ENCODE measurements at places on chromosomes 3 and 15.
A peak's percentile ranks its signal among the peaks of the same experiment; 100 is the strongest.

DNA sequence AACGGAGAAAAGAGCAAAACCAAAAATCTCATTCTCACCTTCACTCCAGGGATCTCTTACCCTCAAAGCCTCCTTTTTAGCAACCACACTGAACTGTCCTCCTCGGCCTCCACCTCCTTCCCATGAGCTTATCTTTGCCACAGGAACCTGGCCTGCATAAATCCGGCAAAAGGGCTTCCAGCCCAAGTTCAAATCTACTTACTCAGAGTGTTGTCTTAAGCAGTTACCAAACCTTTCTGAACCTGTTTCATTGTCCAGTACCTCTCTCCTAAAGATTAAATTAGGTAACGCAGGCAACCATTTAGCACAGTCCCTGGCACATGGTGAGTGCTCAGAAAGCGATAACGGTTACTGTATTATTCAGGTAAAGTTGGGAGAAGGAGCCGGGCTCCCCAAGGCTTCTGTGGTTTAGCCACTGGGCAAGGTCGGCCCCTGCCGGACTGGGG, 777 bp downstream of the CIB1 start:
- DNase-seq = no peak

DNA sequence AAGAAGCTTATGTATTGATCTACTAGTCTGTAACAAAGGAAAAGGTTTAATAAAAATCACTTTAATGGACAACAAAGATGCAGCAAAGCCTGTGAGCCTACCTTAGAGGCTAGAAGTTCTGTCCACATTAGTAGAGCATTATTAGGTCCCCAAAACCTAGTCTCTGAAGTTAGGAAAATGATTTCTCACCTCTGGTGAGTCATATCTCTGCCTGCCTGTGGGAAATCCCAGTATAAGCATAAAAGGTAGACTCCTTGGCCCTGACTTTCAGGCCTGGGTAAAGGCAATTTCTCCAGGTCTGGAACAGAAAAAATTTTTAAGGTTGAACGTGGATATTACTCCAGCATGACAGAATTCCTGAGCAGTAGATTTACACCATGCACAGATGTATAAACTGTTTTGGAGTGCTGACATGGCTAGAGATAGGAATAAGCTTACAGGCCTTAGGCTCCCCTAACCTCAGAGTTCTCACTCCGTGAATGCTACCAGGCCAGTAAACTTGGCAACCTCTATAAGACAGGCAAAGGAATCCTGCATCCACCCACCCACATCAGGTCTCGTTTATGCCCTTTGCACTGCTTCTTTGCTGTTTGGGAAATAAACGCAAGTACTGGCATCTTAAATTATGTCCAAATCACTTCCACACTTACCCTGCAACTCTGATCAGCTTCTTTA, 104.1 kb downstream of the SERPINI1 start:
- DNase-seq = no peak

DNA sequence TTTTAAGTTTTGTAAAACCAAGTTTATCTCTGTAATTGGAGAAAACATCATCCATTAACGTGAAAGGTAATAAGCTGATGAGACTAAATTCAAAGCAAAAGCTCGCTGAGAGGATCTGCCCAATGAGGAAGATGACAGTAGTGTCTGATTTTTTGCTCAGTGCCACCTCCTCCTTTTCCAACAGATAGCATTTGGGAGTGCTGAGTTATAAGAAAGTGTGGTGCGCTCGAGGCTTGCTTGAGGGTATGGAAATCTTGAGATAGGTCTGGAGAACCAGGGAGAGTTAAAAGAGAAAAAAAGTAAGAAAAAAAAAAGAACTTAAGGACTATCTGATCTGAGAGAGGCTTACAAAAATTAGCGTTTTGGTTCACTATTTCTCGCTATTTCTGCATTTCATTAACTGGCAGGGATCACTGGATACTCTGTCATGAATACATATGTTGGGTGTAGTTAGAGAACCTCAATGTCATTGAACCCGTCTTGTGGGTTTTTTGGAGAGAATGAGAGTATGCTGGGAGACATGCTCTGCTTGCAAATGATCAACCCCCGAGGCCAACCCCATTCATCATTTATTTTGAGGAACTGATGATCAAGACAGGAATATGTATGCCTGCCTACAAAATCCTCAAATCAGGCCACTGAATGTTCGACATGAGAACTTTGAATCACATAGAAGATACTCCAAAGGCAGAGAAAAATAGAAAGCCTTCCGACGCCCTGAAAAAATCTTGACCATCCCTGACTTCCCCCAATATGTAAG, 973 bp upstream of the USP13 start:
- DNase-seq = no peak

DNA sequence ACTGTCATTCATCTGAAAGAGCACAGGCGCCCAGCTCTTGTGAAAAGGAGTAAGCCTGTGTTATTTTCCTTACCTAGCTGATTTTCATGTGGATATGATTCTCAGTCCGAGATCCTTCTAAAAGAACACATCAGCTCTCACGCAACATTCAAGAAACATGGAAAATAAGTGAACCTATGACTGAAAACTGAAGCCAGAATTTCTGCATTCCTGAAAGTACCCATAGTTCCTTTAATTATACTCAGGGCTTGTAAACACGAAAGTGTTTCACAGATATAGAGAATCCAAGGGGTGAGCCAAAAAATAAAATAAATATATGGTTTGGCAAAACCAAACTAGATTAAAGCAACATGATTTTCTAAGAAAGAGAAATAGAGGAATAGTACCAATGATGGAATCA, 100.8 kb upstream of the CHMP2B start:
- no peak for DNase-seq

GRCh38 chr3:151962352-151962751, 88.9 kb downstream of the SUCNR1 start:
- DNase-seq = no peak

GRCh38 chr3:20055842-20056241, 15.6 kb downstream of the KAT2B start:
- DNase-seq = no peak

- DNase-seq = no peak
These were observed 10.8 kb downstream of the BHLHE40 start for GRCh38 chr3:4990069-4990468.

DNA sequence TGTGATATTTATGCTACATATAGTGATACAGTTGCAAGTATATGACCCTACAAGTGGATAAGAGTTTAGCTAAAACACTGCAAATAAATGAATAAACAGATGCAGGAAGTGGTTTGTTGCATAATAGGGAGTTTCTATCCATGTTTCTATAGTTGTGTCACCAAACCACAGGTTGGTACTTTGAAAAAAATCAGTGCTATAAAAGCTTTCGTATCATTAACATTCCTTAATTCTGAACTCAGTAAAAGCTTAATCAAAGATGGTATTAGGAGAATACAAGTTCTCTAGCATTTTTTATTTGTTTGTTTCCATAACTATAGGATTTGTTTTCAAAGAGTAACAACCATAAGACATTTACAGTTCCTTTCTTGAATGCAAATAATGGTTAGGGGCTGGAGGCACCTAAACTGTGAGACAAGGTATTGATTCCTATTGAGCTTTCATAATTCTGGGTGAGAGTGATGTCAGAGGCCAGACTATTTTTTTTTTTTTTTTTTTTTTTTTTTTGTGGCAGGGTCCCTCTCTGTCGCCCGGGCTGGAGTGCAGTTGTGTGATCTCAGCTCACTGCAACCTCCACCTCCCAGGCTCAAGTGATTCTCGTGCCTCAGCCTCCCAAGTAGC, 29.6 kb downstream of the CPOX start:
- DNase-seq = no peak

GRCh38 chr3:2029559-2029958, 69.1 kb upstream of the CNTN4 start:
- DNase-seq = no peak

GRCh38 chr3:112555535-112556170, 6.1 kb downstream of the ATG3 start:
- no peak for DNase-seq

DNA sequence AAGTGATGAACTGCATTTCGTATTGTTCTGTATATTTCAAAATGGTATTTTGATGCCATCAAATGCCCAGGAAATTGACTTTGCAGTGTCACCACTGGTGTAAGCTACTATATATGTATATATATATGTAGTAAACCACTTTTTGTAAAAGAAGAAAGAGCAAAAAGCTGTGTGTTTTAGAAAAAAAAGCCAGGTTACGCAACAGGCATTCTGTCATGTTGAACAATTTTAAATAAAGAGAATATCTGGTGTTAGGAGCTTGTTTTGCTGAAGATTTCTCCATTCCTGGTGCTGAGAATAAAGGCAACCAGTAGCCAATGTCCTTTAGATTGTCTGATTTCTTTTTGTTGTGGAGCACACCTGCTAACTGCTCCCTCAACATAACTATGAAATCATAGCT, 3.7 kb upstream of the ABHD10 start:
- DNase-seq = no peak

- no peak for DNase-seq
These were observed 133.6 kb upstream of the ABHD17C start for GRCh38 chr15:80561500-80561899.

- no peak for DNase-seq
These were observed 137.8 kb upstream of the CBLB start for GRCh38 chr3:106006571-106006970.

GRCh38 chr15:74384881-74385643, 17.6 kb upstream of the CYP11A1 start:
- DNase-seq = no peak

- peak; percentile 8 for DNase-seq
These were observed 802.6 kb upstream of the ALCAM start for GRCh38 chr3:104564045-104564643.

DNA sequence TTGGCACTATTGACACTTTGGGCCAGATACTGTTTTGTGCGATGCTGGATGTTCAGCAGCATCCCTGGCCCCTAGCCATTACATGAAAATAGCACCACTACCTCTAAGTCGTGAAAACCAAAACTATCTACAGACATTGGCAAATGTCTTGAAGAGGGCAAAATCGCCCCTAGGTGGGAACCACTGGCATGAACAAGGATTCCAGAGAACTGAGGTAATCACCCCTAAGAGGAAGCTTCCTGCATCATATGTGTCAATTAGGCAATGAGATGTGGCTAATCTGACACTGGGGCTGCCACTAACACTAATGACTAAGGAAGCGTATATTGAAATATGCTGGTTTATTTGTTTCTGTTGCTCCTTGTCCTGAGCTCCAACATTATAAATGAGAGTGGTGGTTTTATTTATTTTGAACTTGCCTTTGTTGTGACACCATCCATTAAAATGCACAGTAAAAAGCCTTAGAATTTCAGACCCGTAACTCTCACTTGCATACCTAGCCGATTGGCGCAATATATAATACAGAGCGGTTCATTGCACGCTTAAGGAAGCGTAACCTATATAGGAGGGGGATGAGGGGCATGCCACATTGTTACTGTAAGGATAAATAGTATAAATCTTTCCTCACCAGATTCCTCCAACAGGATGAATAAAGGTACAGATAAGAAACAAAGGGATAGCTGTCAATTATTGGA, 299.8 kb upstream of the CNTN4 start:
- no peak for DNase-seq

DNA sequence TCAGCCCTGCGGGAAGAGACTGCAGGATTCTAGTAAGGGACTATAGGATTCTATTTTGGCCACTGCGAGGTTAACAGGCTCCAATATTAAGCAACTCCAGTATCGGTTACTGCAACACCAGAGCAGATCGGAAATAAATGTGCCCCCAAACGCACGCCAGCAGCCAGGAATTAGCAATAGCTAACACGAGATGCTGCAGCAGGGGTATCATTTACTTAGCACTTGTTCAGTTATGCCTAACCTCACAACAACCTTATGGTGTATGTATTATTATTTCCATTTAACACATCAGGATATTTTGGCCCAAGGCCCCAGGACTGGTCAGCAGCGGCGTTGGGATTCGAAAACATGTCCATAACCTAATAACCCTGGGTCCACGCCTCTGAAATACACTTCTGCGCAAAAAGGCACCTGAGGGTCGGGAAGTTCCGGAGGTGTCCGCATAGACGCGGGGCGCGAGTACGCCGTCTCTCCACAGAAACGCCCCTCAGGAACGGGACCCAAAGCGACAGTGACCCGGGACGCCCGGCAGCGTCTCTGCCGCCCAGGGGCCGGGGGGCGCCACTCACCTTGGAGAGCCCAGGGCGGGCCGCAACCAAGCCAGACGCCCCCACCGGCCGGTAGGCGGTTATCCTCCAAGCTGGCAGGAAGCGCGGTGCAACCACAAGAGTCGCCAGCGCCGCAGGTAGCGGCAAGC, 681 bp downstream of the PIK3CB start:
- peak; percentile 3 for DNase-seq

GRCh38 chr15:68232449-68232848, 2.9 kb upstream of the CLN6 start:
- DNase-seq = no peak

DNA sequence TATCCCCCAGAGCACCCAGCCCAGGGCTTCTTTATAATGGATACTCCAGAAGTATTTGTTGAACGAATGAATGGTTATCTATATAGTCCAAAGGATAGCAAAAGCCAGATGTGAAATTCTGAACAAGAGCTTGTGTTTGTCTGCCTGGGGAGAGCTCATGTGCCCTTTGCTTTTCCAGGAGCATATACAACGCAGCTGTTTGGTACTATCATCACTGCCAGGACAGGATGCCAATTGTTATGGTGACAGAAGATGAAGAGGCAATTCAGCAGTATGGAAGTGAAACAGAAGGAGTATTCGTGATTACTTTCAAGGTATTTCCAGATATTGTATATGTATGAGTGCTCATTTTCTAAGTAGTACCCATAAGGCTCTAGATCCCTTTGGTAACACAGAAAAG, 15.2 kb downstream of the DIS3L start:
- DNase-seq = no peak

- DNase-seq = peak; percentile 18
These were observed 178.8 kb downstream of the NSMCE3 start for GRCh38 chr15:29090617-29091466.

GRCh38 chr3:134360046-134360445, 14.2 kb downstream of the AMOTL2 start:
- DNase-seq = no peak

DNA sequence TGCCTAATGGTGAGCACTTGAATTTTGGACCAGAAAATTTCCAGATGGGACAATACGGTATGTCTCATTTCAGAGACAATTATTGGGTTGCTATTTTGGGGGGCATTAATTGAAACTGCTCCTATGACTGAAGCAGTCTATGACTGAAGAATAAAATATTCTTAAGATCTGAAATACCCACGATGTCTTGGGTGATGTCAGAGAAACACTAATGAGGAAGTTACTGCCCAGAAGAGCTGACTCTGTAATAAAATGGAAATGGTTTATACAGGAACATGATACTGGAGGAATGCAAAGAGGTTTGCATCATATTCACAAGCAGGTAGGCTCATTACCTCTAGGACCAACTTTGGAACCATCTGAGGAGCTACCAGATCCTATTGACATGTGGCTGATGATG, 68.7 kb downstream of the IL12A start:
- DNase-seq = no peak

GRCh38 chr15:60804986-60805949, 326.3 kb upstream of the ICE2 start:
- DNase-seq = no peak

Data from stimulated activated CD8-positive, alpha-beta memory T cell treated with anti-CD3 and anti-CD28 coated beads, Interleukin-4, amount 100 ng/mL, for 4 hours (primary cell).